NCI-H1930 (cell line): ENCODE measurements at places on chromosomes 3 and 15.

GRCh38 chr3:137854533-137855261, 90.6 kb downstream of the SOX14 start:
- DNase-seq = no peak

GRCh38 chr3:124582621-124583395, 147.4 kb upstream of the UMPS start:
- no peak for DNase-seq

- no peak for DNase-seq
Observed at GRCh38 chr3:160667452-160667851, 9.5 kb upstream of the ARL14 start.

- DNase-seq = no peak
Observed at GRCh38 chr3:142863010-142863817, 25.7 kb downstream of the PCOLCE2 start.

DNA sequence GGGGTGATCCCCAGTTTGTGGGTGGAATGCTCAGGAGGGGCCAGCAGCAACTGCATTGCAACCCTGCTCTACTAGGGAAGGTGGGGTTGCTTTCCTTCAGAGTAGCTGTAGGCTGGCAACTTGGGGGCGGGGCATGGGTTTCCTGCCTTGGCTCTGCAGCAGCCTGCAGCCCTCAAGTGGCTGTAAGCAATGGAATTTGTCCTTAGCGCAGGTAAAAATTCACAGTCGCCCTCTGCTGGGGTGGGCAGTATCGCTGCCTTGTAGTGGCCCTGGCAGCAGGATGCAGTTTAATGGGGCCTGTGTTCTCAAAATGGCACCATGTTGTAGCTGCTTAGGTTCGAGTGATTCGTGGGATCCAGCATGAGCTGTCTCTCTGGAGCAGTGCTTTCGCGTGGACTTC, 29.8 kb downstream of the STT3B start:
- no peak for DNase-seq

GRCh38 chr3:157453824-157454223, 17.2 kb downstream of the PTX3 start:
- no peak for DNase-seq

GRCh38 chr3:131655070-131655690, 152.4 kb upstream of the MRPL3 start:
- no peak for DNase-seq

DNA sequence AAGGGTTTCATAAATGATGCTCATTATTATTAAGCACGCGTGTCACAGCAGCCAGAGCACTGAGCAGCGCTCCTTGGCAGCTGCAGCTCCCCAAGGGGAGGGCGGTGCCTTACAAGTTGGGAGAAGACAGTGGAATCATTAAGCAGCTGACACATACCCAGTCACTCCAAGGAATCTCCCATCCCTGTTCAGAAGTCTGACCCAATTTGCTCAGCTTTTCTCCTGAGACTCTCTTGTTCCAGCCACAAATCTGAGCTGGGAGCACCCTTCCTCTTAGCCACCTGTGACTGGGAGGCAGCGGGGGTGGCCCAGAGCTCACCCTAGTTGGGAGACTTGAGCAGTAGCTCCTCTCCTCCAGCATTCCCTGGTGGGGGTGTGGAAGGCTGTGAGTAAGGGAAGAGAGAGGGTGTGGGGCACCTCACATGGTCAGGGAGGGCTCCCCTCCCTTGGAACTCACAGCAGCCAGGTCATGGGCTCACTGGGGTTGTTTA, 64.3 kb downstream of the DUT start:
- DNase-seq = no peak

GRCh38 chr3:2540115-2540514, 441.4 kb downstream of the CNTN4 start:
- no peak for DNase-seq

DNA sequence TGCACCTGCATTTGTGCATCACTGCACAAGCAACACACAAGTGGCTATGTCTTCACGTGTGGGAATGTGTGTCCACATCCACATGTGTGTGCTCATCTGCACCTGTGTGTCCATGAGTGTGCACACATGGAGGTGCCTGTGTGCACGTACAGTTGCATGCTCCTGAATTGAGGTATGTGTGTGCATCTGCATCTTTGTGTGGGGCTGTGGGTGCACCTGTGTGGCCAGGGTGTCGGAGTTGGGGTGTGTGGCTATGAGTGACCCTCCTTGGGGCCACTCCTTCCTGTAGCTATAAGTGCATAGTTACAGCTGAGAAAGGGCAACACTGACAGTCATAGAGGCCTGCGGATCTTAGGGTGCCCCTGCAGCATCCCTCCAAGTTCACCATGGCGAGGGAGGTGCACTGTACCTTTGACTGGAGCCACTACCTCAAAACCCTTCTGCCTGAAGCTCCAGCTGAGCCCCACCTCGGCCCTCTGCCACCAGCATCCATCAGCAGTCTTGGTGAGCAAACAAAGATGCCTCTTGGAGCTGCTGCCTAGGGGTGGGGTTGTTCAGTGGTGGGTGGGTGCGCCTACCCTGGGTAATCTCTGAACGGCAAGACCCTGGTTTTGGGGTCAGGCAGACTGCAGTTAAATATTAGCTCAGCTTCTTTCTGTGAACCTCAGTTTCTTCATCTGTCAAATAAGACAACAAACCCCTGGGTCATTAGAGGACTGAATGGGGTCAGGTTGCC, 5.2 kb upstream of the HHATL start:
- no peak for DNase-seq

- DNase-seq = no peak
Observed at GRCh38 chr3:39407773-39408492, 1.4 kb downstream of the RPSA start.

GRCh38 chr3:17023006-17023664, 138.4 kb downstream of the PLCL2 start:
- no peak for DNase-seq

DNA sequence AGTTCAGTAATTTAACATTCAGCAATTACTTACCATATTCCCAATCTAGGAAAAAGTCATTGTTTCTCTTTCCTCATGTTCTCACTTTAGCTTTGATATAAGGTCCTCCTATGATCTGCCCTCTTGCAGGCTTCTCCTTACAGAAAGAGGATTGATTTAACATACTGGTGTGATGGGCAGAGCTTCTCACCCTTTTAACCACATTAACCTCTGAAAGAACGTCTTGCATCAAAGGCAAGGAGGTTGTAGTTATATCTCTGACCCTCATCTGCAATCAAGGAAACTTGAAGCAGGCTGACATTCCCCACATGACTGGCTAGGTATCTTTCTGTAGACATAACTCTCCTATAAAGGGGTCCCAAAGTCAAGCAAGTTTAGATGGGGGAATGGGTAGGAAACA, 39.5 kb downstream of the BTLA start:
- DNase-seq = no peak

DNA sequence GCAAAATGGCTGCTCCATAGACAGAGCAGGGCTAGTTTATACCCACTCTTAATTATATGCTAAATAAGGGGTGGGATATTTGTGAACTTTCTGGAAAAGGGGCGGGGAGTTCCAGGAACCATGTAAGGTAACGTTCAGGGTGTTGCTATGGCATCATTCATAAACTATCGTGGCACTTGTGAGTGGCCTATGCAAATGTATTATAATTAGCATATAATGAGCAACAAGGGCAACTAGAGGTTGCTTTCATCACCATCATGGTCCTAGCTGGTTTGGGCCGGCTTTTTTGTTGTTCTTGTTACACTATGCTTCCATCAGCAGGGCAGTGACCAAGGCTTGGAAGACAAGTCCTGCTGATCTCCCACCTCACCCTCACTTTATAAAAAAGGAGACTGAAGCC, 43.2 kb upstream of the FGD5 start:
- DNase-seq = no peak

GRCh38 chr15:71334434-71334833, 219.2 kb downstream of the THSD4 start:
- DNase-seq = no peak

GRCh38 chr15:77784361-77785292, 151.9 kb upstream of the LINGO1 start:
- no peak for DNase-seq

GRCh38 chr3:197746801-197747237, 2.9 kb upstream of the FYTTD1 start:
- no peak for DNase-seq

GRCh38 chr3:161691677-161692076, 195.1 kb downstream of the OTOL1 start:
- DNase-seq = no peak

- peak; percentile 77 for DNase-seq
Observed at GRCh38 chr3:44712455-44713075, at the start of gene ZNF502. Gene ZNF502, plus strand, starts transcription at chr3:44712660. Its CDS starts 7,602 bp downstream, at chr3:44720262.

DNA sequence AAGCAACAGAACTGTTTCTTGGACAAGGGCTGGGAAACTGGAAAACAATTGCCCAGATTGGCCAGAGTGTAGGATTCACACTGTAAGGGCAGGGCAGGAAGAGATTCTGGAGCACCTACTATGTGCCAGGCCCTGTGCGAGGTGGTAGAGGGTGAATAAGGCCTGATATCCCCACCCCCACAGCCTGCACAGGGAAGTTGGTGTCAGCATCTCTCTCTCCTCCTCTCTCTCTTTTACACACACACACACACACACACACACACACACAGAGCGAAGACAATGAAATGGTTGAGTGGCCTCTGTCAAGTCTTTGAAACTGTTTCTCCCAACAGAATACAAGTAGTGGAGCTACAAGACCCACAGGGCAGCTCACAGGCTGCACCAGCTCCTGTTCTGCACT, 47.1 kb upstream of the SLCO2A1 start:
- DNase-seq = no peak

- no peak for DNase-seq
Observed at GRCh38 chr15:60389261-60390077, 8.3 kb downstream of the ANXA2 start.

DNA sequence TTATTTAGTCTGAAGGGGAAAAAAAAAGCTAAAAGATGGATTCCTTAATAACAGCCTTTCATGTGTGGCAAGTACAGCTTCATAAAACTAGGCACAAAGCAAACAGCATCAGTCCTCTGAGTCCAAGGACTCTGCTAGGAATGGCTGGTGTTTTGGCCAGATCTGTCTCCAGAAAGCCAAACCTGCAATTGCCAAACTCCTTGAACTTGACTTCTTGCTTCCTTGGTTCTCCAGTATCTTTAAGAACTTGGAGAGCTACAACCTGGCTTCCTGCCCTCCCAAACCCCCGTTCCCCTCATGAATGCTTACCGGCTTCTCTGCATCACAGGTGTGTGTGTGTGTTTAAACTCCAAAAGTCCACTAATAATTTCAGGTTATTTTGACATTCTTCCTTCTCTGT, 1.6 kb upstream of the PLOD2 start:
- no peak for DNase-seq

DNA sequence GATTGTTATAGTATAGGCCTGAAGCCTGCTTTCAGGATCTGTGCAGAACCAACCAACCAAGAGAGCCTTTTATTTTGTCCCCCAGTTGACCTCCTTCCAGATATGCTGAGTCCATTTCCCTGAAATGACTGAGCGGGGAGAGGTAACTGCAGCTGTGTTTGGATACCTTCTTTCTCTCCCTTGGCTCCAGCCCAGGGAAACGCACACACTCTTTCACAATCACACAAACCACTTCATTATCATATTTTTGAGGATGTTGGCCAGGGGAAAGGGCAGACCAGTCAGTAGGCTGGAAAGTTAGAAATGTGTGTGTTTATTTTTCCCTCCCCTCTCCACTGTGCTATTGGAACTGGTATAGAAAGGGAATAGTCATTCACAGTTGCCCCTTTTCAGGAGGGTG, 417.7 kb upstream of the TBL1XR1 start:
- no peak for DNase-seq

- no peak for DNase-seq
Observed at GRCh38 chr15:55108858-55109518, 87.8 kb downstream of the RSL24D1 start.

- no peak for DNase-seq
Observed at GRCh38 chr3:130576375-130577266, 59.6 kb downstream of the COL6A6 start.

DNA sequence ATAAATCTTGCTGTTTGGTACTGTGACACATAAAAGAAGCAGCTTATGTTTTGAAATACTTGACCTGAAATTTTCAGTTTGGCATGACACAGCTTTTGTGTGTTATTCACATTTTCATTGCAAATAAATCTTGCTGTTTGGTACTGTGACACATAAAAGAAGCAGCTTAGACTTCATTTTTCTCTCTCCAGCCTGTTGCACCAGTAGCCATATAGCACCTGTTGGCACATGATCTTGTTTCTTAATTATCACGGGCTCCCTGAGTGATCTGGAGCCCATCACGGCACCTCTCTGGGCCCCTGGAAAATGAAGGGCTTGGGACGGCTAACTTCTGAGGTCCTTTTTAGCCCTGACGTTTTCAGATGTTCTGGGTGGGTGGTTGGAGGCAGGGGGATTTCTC, 77.4 kb upstream of the SLCO3A1 start:
- no peak for DNase-seq

DNA sequence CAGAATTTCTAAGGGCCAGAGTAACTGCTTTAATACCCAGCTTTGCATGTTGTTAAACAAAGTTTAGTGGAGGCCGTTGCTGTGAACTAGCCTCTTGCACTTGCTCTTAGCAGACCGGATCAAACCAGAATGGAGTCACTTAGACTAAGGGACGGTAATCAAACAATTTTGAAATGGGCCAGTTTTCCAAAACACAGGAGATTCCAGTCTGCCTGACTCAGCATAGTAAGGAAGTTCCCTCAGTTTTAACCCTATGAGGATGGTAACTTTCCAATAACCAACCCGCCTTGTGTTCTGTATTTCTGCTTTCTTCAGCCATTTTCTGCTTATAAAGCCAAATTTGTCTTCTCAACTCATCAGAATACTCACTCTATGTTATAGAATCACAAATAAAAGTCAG, 77.2 kb upstream of the WDR72 start:
- DNase-seq = no peak

- DNase-seq = no peak
Observed at GRCh38 chr15:98854496-98854895, 153.1 kb downstream of the PGPEP1L start.

DNA sequence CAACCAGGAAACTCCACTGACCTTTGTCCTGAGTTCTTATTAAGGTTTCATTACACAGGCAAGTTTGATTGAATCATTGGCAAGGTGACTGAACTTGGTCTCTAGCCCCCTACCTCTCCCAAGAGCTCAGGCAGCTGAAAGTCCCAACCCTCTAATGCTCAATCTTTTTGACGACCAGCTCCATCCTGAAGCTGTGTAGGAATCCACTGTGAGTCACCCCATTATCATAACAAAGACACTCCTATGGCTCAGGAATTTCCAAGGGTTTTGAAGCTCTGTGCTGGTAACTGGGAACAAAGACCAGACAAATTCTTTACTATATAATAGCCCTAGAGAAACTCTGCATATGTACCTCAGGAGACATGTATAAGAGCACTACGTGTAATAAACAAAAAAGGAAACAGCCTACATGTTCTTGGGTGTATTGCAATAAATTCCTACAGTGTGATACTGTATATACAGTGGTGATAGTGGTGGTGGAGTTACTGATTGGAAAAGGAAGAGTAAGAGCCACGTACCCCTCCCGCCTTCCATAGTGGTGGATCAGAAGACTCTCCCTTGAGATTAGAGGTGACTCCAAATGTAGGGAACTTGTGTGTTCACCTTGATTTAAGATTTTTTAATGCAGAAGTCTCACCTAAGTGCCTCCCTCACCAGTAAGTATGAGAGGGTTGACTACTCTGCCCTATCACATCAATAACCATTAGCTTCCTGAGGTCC, 116.6 kb downstream of the ST8SIA2 start:
- no peak for DNase-seq
